LHCN-M2 (cell line): ENCODE measurements at places on chromosomes 2 and 18. TPM values are rescaled to one million over a fixed set of nuclear protein-coding genes. Genes with fewer than 3 reads are reported as not detected.
A peak's percentile ranks its signal among the peaks of the same experiment; 100 is the strongest.

DNA sequence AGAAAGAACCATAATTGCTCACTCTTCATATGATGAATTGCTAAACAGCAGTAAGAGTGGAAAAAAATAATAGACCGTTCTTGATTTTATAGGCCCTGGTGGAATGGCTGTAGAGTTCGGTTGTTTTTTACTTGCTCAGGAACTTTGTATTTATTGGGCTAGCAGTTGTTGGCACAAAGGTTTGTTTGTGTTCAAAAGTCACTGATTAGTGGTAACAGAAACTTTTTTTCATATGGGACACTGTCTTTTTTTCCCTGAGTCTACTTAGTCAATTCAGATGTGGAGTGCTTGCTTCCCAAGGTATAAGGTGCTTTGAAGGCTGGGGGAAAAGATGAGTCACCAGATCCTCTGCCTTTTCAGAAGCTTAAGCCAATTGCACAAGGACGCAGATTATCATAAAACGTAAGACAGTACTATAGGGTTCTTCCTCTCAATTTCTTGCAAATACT lies 25.8 kb downstream of the PHLPP1 start:
- DNase-seq: peak; percentile 35

GRCh38 chr18:57621246-57621604 lies 411 bp downstream of the NARS1 start:
- DNase-seq: no peak

DNA sequence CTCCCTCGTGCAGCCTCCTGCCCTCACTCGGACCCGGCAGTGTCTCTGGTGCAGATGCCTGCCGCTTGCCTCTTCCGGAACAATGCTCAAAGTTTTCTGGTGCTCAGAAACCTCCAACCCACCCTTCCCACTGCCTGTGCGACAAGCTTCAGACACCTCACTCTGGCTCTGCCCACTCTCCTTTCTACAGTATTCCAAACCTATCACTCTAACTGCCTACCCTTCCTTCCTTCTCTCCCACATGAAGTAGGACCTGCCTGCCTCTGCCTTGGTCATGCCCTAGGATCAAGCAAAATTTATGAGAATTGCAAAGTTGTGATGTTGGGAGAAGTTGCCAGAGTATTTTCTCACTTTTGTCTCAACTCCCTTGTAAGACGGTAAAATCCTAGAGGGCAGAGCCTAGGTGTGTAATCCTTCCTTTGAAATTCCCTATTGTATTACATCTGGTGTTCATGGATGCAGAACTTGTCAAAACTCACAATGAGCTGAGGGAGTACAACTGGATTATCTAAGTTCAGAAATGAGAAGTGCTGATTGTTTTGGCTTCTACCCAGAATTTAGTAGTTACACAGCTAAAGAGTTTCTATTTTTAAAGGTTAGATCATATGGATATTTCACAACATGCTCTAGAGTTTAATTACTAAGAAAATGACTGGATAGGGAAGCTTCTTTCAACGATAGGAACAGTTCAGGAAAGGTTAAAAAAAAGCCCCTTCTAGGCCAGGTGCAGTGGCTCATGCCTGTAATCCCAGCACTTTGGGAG lies 7.2 kb downstream of the NPC1 start:
- peak; percentile 44 for DNase-seq

DNA sequence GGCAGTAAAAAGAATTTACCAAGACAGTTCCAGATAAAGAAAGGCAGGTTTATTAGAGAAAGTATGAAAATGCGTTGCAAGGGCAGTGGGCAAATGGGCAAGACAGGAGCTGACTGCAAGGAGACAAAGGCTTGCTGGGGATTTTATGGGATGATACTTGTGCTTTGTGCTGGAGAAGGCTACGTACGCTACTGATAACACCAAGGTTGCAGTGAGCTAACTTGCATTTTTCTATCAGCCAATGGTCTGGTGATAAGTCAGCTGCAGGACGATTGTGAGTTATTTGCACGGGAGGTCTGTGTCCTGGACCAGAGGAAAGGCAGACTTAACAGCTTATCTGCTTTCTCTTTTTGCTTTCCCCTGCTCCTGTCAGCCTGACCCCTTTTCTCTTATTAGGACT lies 116.5 kb downstream of the PMS1 start:
- no peak for DNase-seq

FEV gene
- not detected in 2 replicates for total RNA-seq

DNA sequence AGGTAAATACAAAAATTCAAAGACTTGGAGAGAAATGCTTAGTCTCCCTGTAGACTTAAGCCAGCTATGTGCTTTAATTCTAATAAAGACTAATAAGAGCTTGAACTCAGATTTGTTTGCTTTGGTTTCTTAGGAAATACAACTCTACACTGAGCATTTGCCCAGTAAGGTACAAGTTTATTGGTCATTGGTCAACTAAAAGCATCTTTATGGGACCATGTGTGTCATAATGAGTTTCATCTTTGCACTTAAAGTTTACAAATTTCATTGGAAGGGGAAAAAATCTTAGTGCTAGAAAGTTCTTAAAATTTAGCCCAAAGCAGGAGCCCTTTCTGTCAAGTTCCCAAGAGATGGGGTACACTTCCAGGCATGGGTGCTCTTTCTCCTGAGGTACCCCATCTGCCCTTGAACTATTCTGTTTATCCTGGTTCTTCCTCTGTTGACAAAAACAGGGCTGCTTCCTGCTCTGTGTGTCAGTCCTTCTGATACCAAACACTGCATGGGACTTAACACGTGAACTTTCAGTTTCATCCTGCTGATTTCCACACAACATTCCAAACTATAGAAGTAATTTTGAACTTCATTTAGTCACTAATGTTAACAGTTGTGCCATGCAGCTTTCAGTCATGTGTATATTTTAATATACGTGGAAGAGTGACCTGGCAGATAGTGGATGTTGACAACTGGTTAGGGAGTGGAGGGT lies 200.2 kb downstream of the TPGS2 start:
- DNase-seq: peak; percentile 60
